ENCODE measurements at places on chromosomes 6 and 20. TPM values are rescaled to one million over a fixed set of nuclear protein-coding genes. Genes with fewer than 3 reads are reported as not detected.

The MED23 gene
- 8.0 TPM for total RNA-seq

The C6orf132 gene
- not detected for total RNA-seq

The MOCS1 gene
- total RNA-seq, result 8.3 TPM

The BCAS4 gene
- total RNA-seq, result 11.1 TPM

The PHACTR2 gene
- total RNA-seq, result 24.4 TPM

- DNase-seq, result no peak
These were observed 480.7 kb downstream of the HTR1B start for GRCh38 chr6:76982476-76983199.

DNA sequence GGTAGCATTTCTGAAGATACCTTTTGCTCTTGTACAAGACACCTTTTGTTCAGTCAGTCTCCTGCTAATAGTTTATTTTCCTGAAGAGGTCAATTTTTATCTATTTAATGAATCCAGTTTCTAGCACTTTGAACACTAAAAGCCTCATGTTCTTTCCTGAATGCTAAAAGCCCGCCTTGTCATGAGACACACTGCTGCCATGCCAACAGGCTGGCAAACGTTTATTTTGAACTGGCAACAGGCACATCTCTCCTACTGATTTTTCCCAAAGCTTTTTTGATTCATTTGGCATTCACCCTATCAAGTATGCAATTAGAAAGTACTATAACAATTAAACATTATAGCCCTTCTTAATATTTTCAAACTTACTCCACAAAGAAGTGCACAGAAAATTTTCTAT, 421.2 kb upstream of the EYS start:
- DNase-seq, result no peak

GRCh38 chr6:39215640-39216158, 13.6 kb downstream of the KCNK5 start:
- no peak for DNase-seq

- no peak for DNase-seq
These were observed 33.2 kb upstream of the CST7 start for GRCh38 chr20:24915892-24916291.

- DNase-seq, result peak; percentile 81
These were observed 6.4 kb downstream of the PLTP start for GRCh38 chr20:45905505-45906079.

DNA sequence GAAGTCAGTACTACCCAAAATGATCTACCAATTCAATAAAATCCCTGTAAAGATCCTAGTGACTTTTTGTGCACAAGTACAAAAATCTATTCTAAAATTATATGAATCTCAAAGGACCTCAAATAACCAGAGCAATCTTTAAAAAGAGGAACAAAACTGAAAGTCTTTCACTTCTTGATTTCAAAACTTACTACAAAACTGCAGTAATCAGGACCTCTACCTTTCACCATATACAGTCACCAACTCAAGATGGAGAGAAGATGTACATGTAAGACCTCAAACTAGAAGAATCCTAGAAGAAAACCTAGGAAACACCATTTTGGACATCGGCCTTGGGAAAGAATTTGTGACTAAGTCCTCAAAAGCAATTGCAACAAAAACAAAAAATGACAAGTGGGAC, 109.5 kb upstream of the CD93 start:
- no peak for DNase-seq

- DNase-seq, result no peak
These were observed 25.7 kb downstream of the HIVEP1 start for GRCh38 chr6:12037798-12038197.

DNA sequence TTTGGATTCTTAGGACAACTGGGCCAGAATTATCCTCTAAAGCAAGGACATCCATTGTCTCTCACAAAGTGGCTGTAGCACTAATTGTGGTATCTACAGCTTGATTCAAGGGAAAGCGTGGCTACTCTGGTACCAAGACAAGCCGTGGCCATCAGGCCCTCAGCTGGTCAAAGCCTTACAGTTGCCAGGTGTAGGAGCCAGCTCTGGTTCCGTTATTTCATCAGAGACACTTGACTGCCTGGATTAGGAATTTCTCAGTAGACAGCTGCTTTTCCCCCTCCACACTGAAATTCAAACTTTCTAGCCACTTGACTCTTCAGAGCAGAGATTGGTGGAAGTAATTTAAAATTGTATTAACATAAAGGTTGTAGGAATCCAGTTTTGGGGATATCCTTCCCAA, 104.2 kb downstream of the ANKS1A start:
- DNase-seq, result no peak

DNA sequence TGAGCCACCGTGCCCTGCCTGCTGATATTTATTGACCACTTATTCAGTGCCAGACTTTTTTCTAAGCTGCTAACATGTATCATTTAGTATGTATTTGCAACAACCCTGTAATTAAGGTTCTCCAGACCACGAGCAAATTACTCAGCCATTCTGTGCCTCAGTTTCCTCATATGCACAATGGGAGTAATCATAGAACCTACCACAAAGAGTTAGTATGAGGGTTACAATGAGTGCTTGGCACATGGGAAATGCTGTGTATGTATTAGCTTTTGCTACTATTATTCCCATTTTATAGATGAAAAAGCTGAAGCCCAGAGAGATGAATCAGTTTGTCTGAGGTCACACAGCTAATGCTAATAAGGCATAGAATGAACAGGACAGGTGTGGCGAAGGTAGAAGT, 20.0 kb upstream of the SLC9A8 start:
- no peak for DNase-seq

GRCh38 chr6:43917878-43918382, 147.9 kb downstream of the VEGFA start:
- no peak for DNase-seq
